Activated T-cell treated with anti-CD3 and anti-CD28 coated beads, Interleukin-2, amount 50 U/mL, for 72 hours (primary cell): ENCODE measurements at places on chromosomes 4 and X.

- H3K36me3 ChIP-seq = no peaks in the 10 kb centered on the region
- no peak overlapping the region for H3K27ac ChIP-seq
- H3K4me1 ChIP-seq = no peaks in the 10 kb centered on the region
- DNase-seq = no peak
These were observed 83.2 kb upstream of the ARHGAP24 start for GRCh38 chr4:85391589-85392410.

DNA sequence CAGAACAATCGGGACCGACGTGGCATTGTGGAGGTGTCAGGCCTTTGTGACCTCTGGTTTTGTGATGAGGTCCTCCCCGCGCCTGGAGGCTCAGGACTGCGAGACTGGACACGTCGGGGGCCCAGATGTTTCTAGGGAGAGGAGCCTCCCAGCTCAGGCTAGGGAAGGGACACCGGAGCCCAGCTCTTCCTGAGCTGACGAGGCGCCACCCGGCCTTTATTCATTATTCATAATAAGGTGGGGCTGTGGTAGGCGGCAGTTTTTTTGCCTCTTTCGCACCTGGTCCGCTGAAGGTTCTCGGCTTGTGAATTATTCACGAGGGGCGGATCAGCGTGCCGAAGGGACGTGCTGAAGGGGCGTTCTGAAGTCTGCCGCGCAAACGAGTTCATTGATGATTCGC is 2.3 kb upstream of the UBA1 start:
- H3K4me1 ChIP-seq = peaks cover 67% of the 10 kb centered on the region
- DNase-seq = peak; percentile 58
- peaks cover 5% of the 10 kb centered on the region for H3K27me3 ChIP-seq
- peak overlapping the region; percentile 97 for H3K4me3 ChIP-seq
- H3K36me3 ChIP-seq = peaks cover 8% of the 10 kb centered on the region

GRCh38 chrX:125786316-125786715 is 379.8 kb downstream of the DCAF12L2 start:
- H3K4me3 ChIP-seq = no peak overlapping the region
- no peaks in the 10 kb centered on the region for H3K4me1 ChIP-seq
- DNase-seq = no peak

DNA sequence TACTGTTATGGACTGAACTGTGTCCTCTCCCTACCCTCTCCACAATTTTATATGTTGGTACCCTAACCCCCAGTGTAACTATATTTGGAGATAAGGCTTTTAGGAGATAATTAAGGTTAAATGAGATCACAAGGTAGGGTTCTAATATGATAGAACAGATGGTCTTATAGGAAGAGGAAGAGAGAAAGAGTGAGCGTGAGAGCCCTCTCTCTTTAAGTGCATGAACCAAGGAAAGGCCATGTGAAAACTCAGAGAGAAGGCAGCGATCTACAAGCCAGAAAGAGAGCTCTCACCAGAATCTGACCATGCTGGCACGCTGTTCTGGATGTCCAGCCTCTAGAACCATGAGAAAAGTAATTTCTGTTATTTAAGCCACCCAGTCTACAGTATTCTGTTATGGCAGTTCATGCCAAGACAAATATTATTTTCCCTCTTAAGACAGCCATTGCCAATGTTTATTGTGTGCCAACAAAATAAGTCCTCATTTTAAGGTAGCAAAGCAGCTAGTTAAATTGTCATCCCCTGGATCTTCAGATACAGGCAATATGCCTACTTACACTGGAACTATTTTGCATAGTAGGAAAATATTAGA is 336.2 kb downstream of the MID1IP1 start:
- H3K27ac ChIP-seq = no peak overlapping the region
- peaks cover 8% of the 10 kb centered on the region for H3K27me3 ChIP-seq
- H3K36me3 ChIP-seq = no peaks in the 10 kb centered on the region
- no peak overlapping the region for H3K4me3 ChIP-seq

DNA sequence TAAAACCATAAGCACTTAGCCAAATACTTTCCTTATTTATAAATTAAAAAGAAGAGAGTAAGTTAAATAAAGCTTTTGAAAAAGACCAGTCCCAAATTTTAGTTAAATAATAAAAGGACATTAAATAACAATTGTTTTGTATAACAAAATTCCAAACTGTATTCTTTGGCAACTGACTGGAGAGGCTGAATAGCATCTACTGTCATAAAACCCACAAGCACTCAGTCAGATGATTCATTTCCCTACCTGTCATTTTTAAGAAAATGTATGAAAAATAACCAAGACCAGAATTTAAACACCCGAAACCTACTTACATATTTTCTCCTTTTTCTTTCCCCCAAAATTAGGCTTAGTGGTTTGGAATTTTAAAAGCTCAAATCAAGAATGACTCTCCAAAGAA is 32.5 kb upstream of the SMIM10L2A start:
- H3K27me3 ChIP-seq = peaks cover 13% of the 10 kb centered on the region
- DNase-seq = no peak
- peaks cover 11% of the 10 kb centered on the region for H3K4me1 ChIP-seq
- H3K36me3 ChIP-seq = no peaks in the 10 kb centered on the region

DNA sequence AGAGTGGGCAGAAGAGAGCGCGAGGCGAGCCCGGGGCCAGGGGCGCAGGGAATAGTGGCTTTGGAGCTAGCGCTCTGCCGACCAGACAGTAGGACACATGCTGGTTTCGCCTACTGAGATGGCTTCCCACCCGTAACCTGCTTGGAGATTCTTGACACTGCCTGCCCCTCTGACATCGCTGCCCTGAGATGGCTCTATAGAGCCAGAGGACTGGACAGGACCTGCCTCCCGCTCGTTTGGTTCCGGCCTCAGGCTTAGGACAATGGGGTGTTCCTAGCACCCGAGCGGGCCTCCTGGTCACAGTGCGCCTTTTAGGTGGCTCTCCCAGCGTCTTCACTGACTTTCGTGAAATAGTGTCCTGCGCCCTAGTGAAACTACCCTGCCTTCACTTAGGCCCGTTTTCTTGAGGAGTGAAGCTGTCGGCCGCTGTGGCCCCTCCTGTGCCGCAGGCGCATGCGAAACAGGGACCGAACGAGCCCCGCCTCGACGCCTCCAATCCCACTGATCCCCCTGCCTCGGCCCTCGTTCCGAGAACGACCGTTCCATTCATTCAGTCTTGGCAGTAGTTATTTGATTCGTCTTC is 608 bp downstream of the TAF1 start:
- DNase-seq = peak; percentile 28
- H3K27ac ChIP-seq = peak overlapping the region; percentile 96
- H3K4me3 ChIP-seq = peak overlapping the region; percentile 97
- H3K4me1 ChIP-seq = peaks cover 32% of the 10 kb centered on the region
- H3K27me3 ChIP-seq = no peaks in the 10 kb centered on the region
- H3K36me3 ChIP-seq = peaks cover 17% of the 10 kb centered on the region

DNA sequence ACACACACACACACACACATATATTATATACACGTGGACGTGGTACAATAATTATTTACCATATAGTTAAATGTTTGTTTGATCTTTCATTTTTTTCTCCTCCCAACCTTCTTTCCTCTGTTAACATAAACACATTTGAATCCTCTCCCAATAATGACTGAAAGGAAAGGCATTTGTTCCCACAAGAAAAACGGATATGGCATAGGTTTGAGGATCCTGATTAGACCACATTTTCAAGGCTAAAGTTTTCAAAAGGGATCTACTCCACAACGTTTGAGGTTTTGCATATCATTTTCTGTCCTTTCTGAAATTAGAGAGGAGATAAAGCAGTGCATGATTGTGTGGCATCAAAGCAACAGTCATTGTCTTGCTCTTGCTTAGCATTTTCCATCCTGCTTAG is 1883.4 kb downstream of the STIM2 start:
- no peaks in the 10 kb centered on the region for H3K36me3 ChIP-seq
- H3K27ac ChIP-seq = no peak overlapping the region
- no peaks in the 10 kb centered on the region for H3K4me1 ChIP-seq
- H3K4me3 ChIP-seq = no peak overlapping the region

DNA sequence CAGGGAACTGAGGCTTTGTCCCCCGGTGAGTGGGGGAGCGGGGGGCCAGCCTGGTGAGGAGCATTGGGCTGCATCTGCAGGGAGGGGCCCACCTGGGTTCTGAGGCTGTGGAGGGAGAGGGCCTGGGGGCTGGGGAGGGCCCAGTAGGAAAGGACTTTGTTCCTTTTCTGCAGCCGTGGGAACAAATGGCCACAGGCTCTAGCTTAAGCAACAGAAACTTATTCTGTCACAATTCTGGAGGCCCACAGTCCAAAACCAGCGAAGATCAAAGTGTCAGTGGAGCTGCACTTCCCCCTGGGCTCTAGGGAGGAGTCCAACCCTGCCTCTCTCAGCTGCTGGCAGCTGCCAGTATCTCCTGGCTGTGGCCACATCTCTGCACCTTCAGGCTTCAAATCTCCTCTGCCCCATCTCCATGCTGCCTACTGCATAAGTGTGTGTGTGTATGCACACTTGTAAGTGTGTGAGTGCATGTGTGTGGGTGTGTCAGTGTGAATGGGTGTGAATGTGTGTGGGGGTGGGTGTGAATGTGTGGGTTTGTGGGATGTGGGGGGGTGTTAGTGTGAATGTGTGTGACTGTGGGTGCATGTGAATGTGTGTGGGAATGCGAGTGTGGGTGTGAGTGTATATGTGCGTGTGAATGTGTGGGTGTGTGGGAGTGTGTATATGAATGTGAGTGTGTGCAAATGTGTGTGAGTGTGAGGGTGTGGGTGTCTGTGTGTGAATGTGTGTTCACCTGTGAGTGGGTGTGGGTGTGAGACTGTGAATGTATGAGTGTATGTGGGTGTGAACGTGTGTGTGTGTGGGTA is 204.5 kb upstream of the PSAPL1 start:
- no peak overlapping the region for H3K27ac ChIP-seq
- H3K4me3 ChIP-seq = no peak overlapping the region
- H3K4me1 ChIP-seq = no peaks in the 10 kb centered on the region

GRCh38 chrX:10360116-10360515 is 203.3 kb downstream of the CLCN4 start:
- H3K27me3 ChIP-seq = peaks cover 8% of the 10 kb centered on the region
- H3K4me1 ChIP-seq = no peaks in the 10 kb centered on the region
- no peak overlapping the region for H3K4me3 ChIP-seq
- H3K36me3 ChIP-seq = no peaks in the 10 kb centered on the region

DNA sequence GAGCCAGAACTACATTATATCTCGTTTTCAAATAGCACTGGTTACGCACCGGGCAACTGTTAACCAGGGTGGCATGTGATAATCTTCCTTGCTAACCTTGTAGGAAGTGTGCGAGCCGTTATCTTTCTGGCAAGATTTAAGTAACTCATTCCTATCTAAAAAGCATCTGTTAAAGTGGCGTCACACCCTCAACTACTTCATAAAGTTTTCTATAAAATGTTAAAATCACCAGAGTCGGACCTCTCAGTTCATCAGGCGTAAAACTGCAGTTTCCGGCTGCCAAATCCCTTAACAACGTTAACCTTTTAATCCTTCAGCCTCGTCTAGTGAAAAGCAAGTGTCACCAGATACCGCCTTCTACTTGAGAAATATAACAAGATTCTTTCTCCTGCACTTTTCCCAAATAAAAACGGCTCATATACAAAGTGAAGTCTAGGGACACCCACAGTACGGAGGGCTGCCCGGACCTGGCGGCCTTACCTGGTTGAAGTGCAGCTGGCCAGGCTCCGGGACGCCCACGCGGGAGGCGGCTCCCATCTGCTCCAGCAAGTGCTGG is 1.2 kb downstream of the SLC39A8 start:
- H3K4me1 ChIP-seq = peaks cover 58% of the 10 kb centered on the region
- no peak for DNase-seq
- peaks cover 5% of the 10 kb centered on the region for H3K36me3 ChIP-seq
- H3K27ac ChIP-seq = peak overlapping the region; percentile 98
- peaks cover 6% of the 10 kb centered on the region for H3K27me3 ChIP-seq
- peak overlapping the region; percentile 88 for H3K4me3 ChIP-seq

DNA sequence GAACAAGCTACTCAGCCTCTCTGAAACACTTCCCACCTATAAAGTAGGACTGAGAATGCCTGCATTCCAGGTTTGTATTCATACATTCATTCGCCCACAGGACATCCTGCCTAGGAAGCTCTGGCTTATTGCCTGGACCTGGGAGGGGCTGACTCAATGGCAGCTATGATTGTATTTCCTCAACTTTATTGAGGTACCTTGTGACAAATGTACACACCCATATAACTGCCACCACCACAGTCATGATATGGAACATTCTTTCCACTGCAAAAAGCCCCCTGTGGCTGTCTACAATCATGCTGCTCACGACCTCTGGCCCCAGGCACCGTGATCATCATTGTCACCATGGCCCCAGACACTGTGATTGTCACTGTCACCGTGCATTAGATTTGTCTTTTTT is 68.3 kb downstream of the ABLIM2 start:
- no peak overlapping the region for H3K4me3 ChIP-seq
- H3K4me1 ChIP-seq = no peaks in the 10 kb centered on the region
- peaks cover 3% of the 10 kb centered on the region for H3K36me3 ChIP-seq
- no peaks in the 10 kb centered on the region for H3K27me3 ChIP-seq

DNA sequence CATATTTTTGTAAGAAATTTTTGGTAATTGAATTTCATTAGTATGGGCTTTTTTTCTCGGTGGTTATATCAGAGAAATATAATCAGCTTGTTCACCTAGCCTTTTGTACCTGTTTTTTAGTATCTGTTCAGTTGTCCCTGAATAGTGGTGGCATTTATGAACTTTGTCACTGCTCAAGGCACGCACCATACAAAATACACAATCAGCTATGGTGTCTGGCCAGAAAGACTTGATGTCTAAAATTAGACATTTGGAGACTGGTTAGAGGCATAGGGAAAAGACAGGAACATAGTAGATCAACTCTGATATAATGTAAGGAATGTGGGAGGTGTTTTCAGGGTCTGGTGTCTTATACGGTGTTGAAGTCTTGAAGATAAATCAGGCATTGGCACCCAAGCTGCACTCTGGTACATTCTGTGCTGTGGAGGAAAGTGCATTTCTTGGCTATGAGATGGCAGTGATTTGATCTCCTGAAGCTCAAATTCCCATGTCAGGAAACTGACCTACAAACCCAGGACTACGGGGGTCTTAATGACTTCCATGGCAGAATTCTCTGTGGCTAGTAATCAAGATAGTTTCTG is 3.6 kb downstream of the ART3 start:
- no peaks in the 10 kb centered on the region for H3K36me3 ChIP-seq
- no peak overlapping the region for H3K27ac ChIP-seq
- H3K27me3 ChIP-seq = peaks cover 7% of the 10 kb centered on the region
- no peak for DNase-seq
- H3K4me1 ChIP-seq = no peaks in the 10 kb centered on the region

DNA sequence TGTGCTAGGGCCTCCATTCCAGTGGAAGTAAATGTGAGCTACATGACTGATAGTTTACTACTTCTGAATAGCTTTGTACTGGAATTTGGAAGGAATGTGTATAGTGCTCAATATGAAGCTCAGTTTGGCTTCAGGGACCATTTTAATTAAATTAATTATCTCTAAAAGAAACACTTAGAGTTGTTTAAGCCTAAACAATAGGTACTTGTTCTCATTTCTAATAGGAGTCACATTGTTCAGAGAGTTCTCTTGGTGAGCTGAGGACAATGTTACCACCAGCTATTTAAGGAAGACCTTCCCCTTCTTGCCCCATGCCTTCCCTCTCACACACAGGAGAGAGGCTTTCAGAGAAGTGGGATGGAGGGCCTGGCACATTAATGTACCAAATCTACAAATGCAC is 78.3 kb downstream of the CHIC2 start:
- H3K4me1 ChIP-seq = no peaks in the 10 kb centered on the region
- H3K27me3 ChIP-seq = no peaks in the 10 kb centered on the region
- H3K4me3 ChIP-seq = no peak overlapping the region
